ENCODE measurements at places on chromosomes 7 and 10. TPM values are rescaled to one million over a fixed set of nuclear protein-coding genes. Genes with fewer than 3 reads are reported as not detected.

DNA sequence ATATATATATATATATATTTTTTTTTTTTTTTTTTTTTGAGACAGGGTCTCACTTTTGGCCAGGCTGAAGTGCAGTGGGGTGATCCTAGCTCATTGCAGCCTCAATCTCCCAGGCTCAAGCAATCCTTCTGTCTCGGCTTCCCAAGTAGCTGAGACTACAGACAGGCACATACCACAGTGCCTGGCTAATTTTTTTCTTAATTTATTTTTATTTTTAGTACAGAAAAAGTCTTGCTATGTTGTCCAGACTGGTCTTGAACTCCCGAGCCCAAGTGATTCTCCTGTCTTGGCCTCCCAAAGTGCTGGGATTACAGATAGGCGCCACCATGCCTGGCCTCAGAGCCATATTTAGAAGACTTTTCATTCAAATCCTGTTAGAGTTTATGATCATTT is 79.6 kb downstream of the PRTFDC1 start:
- DNase-seq: no peak

Gene ORC5
- total RNA-seq: 25.4 TPM

GRCh38 chr10:60375293-60376004 is 14.2 kb downstream of the ANK3 start:
- no peak for DNase-seq

Gene ANKRD61
- total RNA-seq: not detected

Gene WNT8B
- total RNA-seq: not detected

- no peak for DNase-seq
Observed at GRCh38 chr10:125163803-125164202, 3.4 kb upstream of the CTBP2 start.

Gene LRRD1
- not detected for total RNA-seq

Gene WIPF3
- total RNA-seq: not detected

- DNase-seq: no peak
Observed at GRCh38 chr10:8304861-8305260, 250.4 kb downstream of the GATA3 start.

Gene DYNC1I1
- not detected for total RNA-seq

- no peak for DNase-seq
Observed at GRCh38 chr7:156198277-156198676, 386.0 kb upstream of the SHH start.

GRCh38 chr10:24929056-24929544 is 23.3 kb downstream of the PRTFDC1 start:
- DNase-seq: no peak

DNA sequence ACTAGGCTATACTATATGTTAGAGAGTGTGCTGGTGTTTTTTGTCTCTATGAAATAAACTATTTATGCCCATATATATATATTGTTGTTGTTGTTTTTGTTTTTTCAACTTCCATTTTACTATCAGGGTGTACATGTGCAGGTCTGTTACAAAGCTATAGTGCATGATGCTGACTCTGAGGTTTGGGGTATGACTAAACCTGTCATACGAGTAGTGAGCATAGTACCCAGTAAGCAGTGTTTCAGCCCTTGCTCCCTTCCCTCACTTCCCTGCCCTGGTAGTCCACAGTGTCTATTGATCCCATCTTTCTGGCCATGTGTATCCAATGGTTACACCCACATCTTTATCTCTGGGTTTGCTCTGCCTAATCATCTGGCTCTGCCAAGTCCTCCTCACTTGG is 101.8 kb downstream of the FAS start:
- no peak for DNase-seq

Gene GIMAP1
- total RNA-seq: 27.2 TPM

Gene CALML3
- not detected for total RNA-seq

- DNase-seq: no peak
Observed at GRCh38 chr10:78035025-78035424, 1.4 kb downstream of the RPS24 start.

All from naive thymus-derived CD4-positive, alpha-beta T cell (primary cell).